ENCODE measurements at places on chromosomes 1 and 21. TPM values are rescaled to one million over a fixed set of nuclear protein-coding genes. Genes with fewer than 3 reads are reported as not detected.
A peak's percentile ranks its signal among the peaks of the same experiment; 100 is the strongest.

- peak; percentile 66 for DNase-seq
These were observed 25.3 kb downstream of the A3GALT2 start for GRCh38 chr1:33295450-33296081.

GRCh38 chr1:202259705-202260104, 66.1 kb downstream of the LGR6 start:
- no peak for DNase-seq

DNA sequence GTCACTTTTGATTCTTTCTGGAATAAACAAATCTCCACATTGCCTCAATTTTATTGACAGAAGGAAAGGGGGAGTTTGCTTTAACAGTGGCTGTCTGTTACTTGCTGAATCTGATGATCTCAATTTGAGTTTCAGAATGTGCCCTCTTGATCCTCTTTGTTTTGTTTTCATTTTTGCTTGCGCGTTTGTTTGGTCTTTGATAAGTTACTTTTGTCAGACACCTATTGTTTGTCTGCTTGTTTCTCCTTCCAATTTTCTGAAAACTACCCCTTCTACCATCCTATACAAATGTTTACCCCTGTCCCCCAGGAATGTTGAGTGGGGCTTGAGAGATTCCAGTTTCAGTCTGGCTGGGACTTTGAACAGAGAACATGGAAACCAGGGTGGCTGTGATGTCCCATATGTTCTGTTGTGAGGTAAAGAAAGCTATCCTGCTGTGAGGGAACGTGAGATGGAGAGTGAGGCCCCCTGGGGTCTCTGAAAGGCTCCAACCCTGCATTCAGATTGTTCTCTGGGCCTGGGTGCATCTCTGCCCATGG, 11.8 kb upstream of the XCL2 start:
- no peak for DNase-seq

GRCh38 chr1:53558739-53559315, 99.6 kb downstream of the DMRTB1 start:
- DNase-seq: no peak

- no peak for DNase-seq
These were observed 23.3 kb upstream of the ACBD6 start for GRCh38 chr1:180525715-180526039.

DNA sequence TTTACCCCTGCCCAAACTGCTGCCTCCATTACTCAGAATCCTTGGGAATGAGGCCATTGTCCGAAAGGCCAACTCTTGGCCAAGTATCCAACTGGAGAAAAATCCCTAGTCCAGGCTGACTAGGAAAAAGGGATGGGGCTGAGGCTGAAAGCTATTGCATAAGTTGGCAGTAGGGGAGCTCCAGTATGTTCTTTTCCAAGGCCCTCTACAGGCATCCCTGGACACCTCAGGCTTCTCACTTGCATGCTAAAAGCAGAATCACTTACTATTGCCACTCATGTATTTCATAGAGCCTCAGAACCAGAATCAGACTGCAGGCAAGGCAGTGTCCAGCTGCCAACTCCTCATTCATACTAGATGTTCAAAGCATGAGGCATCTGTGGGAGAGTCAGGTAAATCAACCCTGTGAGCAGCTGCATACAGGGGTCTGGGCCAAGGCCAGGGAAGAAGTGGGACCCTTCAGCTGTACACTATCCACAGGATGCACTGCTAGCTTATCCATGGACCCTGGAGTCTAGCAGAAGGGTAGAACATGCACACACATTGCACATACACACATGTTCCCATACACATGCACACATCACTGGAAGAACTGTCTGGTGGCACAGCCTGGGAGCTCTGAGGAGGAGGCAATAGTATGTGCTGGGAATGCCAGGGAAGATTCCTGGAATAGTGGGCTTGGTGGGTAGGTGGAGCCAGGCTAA, 195.3 kb downstream of the C1orf94 start:
- DNase-seq: no peak

GRCh38 chr1:109819906-109820305, 56.2 kb upstream of the EPS8L3 start:
- no peak for DNase-seq

DNA sequence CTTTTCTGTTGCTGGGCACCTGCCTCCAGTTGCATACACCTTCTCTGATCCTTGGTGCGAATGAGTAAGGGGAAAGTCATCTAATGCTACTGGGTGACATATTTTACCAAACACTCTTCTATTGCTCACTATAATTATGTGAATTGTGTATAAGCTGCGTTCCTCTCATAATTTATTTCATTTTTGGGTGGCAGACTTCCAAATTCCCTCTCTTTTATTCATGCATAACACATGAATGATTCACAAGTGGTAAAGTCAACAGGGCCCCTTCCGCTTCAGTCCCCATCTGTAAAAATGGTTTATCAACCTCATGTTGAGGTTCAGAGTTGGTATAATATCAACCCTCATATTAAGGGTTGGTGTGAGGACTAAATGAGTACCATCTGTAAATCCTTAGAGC, 3.2 kb upstream of the QSOX1 start:
- DNase-seq: peak; percentile 50

GRCh38 chr1:44089371-44090048, 29.1 kb upstream of the KLF17 start:
- DNase-seq: peak; percentile 53

- DNase-seq: no peak
These were observed 39.3 kb downstream of the BRINP2 start for GRCh38 chr1:177210071-177210470.

DNA sequence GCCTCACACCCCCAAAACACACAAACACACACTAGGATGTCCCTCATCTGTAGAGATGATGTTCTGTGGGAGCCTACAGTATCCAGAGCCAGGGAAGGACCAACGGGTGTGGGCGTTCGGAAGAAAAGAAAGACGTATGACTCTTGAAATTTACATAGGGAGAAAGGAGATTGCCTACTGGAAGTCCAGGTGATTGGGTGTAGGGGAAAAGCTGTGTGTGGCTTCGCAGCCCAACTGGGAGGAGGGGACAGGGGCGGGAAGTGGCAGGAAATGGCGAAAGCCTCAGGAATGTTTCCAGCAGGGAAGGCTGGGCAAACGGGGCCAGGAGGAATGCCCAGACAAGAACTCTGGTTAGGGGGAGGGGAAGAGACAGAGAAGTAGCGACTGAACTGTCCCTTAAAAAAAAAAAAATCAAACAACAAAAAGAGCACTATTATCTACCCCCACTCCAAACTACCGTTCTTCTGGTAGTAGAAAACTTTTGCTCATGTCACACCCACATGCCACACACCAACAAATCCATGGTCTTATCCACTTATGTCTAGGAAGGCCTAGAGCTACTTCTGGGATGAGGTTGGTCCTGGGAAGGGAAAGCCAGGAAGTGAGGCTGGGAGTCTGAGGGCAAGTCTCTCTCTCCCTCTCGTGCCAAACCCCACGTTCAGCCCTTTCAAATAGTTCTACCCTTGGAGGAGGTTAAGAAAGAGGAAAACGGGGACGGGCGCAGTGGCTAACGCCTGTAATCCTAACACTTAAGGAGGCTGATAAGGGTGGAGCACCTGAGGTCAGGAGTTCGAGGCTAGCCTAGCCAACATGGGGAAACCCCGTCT, 1.8 kb upstream of the CKS1B start:
- peak; percentile 97 for DNase-seq

DNA sequence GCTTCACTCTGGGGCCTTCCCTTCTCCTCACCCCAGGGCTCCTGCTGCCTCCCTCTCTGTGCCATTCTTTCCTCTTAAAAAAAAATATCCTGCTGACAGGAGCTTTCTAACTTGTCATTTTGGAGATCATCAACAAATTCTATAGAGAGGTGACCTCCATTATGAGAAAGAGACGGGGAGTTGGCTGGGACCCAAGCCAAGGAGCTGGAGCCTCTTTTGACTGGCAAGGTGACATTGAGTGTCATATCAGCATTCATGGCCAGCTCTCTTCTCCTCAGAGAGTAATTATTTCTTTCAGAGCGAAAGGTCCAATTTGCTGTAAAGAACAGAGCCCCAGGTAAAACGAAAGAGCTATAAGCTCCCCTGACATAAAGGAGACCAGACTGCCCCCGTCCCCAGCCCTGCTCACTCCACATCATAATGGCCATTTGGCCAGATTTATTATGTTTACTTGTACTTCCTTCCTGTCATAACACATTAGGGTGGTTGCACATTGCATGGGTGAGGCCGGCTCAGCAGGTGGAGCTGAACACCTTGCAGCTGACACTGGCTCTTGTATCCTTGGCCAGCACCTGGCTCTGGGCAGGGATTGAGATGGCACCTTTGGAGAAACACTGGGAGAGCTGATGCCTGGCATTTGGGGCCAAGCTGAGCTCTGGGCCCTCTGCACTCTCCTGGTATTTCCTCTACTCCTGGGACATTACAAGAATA, 404.0 kb upstream of the VAMP3 start:
- no peak for DNase-seq

- DNase-seq: no peak
These were observed 5.4 kb downstream of the EPHA2 start for GRCh38 chr1:16150508-16150907.

GRCh38 chr1:212157252-212157651, 121.7 kb downstream of the DTL start:
- DNase-seq: no peak

Gene VHLL
- total RNA-seq: not detected

Gene TARDBP
- 53.3 TPM for total RNA-seq

Gene TNNI3K
- not detected for total RNA-seq

Gene TRAF3IP3
- not detected for total RNA-seq

Gene KLF17
- total RNA-seq: not detected

Gene TTC39A
- 0.82 TPM for total RNA-seq

Gene FNDC5
- not detected for total RNA-seq

Data from MG63 (cell line).